Tongue (tissue), 3 donors: ENCODE measurements at places on chromosomes 2 and 18. TPM values are rescaled to one million over a fixed set of nuclear protein-coding genes. Genes with fewer than 3 reads are reported as not detected.
A peak's percentile ranks its signal among the peaks of the same experiment; 100 is the strongest.

GRCh38 chr18:70384181-70384790, 95.4 kb downstream of the SOCS6 start:
- no peak for DNase-seq

DNA sequence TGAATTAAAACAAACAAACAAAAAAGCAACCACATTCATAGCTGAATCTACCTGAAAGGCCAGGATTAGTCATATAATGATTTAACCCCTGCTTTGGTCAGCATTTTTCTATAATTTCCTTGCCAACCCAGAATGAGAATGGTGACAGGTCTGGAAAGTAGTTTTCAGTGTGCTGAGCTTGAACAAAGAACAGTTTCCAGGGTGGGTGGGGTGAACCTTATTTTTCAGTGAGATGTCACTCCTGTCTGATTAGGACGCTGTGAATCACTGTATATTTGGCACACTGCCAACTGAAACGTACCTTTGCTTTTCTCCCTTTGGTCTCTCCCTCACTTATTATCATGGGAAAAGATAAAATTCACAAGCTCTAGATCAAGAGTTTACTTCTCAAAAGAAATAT, 35.0 kb upstream of the DSC1 start:
- DNase-seq: no peak

GRCh38 chr18:23416298-23416697, 36.8 kb upstream of the RIOK3 start:
- DNase-seq: no peak

- DNase-seq: no peak
Observed at GRCh38 chr2:230602562-230603230, 109.9 kb upstream of the CAB39 start.

DNA sequence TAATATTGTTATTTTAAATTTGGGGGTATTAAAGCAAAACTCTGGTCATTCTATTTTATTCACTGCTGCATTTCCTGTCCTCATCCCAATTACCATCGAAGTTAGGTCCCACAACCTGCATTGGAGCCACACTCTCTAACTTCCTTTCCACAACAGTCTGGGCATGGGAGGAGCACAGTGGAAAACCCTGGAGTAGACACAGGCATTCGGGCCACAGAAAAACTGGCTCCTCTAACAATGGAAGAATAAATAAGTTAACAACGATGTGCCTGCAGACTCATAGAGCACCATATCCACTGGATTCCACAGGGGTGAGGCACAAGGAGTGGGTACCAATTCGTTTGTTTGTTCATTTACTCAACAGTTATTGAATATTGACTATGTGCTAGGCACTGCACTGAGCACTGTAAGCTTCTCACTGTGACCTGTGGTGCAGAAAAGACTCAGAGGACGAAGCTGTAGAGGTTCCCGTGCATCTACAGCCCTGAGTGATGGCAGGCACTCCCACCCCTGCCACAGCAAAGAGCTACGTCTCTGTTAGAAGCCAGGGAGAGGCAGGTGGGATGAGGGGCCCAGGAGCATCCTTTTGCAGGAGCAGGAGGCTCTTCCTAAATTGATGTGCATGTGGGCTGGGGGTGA, 154.2 kb upstream of the PGAP1 start:
- no peak for DNase-seq

- DNase-seq: no peak
Observed at GRCh38 chr2:1049691-1050090, 99.0 kb downstream of the SNTG2 start.

DNA sequence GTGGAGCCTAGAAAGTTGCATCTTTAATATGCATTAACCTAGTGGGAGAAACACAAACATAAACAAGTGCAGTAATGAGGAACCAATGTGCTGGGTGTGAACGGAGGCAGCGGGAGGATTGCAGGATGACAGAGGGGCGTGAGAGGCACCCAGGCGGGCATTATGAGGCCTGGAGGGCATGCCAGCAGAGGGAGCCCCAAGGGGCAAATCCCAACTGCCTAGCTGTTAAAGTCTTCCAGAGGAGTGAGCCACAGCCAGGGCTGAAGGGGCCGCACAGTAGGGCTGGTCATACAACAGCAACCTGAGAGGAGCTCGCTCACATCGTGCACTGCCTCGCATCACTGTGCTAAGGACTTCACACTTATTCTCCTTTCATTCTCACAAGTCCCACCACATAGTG, 13.3 kb upstream of the PRELID3A start:
- no peak for DNase-seq

GRCh38 chr2:212228743-212229171, 309.8 kb downstream of the ERBB4 start:
- DNase-seq: no peak

DNA sequence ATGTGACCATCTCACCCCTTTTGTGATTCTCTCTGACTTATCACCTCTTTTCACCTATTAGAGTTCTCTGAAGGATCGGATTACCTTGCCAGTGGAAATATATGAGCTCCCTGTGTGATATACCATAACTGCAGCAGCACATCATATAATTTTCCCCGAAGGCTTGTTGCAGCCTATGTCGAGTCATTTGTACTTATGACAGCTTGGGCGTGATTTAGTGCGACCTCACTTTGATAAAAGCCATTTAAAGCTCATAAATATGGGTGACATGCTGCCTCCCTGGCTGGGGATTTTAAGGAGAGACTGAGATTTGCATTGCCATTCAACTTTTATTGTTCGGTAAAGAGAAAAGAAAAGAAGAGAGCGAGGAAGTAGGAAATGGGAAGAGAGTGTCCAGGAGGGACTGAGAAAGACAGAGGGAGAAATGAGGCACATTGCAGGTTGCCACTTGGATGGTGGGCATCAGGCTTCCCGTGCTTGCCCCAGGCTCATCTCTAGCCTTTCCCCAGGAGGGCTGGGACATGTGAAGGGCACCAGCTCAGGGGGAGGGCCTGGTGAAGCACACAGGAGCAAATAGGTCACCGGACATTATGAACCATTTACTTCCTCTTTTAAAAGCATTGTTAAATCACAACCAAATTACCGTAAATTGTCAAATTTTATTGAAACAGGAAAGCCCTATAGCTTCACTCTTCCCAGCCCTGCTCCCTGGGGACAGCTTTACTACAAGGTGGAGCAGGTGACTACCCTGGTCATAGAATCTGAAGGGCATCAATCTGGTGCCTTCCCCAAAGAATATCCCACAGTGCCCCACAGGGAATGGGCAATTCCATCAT, 161.3 kb downstream of the SETBP1 start:
- no peak for DNase-seq

- DNase-seq: no peak
Observed at GRCh38 chr2:214310319-214310718, 100.5 kb upstream of the VWC2L start.

GRCh38 chr18:22933966-22934423, 867 bp downstream of the RBBP8 start:
- no peak for DNase-seq

- DNase-seq: no peak
Observed at GRCh38 chr2:31354837-31355236, 59.7 kb downstream of the XDH start.

DNA sequence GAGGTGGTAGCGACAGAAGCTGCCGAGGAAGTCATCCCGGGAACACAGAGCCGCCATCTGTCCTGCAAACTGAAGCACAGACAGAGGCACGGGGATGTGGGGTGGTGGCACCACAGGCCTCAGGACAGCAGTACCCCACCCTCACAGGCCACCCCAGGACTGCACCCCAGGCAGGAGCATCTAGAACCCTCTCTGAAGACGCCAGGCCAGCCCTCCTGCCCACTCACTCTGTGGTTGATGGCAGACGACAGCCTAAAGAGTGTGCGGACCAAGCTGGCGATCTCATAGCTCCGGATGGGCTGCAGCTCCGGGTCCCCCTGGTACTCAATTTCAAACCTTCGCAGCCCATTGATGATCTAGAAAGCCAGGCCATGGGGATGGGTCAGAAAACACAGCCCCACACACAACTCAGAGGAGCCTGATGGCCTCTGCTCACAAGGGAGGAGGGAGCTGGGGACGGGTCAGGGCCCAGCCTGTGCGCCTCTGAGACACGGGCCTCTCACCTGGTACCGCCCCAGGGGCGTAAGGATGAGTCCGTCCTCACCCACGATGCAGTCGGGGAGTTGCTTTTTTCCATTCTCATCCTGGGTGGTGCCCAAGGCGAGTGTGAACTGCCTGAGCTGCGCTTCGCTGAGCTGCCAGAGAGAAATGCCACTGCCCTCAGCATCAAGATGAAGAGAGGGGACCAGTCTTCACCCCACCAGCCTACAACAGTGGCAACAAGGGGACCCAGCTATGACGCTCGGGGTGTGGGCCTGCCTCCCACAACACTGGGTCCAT, 8.1 kb upstream of the CCDC74B start:
- no peak for DNase-seq

GRCh38 chr2:226300196-226300886, 499.3 kb downstream of the IRS1 start:
- no peak for DNase-seq

DNA sequence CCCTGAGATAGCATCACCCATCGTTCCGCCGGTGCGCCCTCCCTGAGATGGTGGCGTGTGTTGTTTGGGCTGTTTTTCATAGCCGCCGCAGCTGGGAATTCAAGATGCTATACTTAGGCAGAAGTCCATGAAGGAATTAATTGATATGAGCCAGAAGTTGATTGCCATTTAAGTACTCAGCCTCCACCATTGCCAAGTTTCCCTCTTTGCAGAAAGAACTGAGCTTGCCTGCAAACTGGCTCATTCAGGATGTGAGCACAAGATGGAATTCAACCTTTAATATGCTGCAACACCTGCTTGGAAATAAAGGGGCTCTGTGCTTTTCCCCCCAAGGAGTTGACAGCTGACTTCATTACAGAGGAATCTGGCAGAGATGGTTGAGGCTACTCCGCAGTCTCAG, 295.5 kb downstream of the ZNF521 start:
- DNase-seq: no peak

GRCh38 chr2:189293164-189293563, 113.6 kb upstream of the COL5A2 start:
- DNase-seq: no peak

DNA sequence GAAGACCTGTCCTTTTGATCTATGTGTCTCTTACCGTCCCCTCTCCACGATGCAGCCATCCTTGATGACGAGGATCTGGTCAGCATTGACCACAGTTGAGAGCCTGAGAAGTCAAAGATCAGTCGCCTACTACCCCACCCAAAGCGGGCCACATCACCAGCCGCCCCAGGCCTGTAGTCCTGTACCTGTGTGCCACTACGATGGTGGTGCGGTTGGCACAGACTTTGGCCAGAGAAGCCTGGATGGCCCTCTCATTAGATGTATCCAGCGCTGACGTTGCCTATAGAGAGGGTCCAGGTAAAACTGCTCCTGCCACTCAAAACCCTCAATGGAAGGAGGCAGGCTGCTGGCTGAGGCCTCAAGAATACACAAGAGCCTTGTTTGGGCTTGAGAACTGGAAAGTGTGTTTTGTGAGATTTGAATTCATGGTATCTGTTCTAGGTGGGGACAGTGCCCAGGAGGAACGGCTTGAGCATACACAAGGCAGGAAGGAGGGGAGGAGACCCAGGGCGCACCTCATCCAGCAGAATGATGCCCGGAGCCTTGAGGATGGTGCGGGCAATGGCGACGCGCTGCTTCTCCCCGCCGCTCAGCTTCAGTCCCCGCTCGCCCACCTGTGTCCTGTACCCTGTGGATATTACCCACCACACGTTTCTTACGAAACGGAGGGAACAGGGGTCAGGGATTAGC, 3.8 kb downstream of the ZFAND2B start:
- DNase-seq: no peak

DNA sequence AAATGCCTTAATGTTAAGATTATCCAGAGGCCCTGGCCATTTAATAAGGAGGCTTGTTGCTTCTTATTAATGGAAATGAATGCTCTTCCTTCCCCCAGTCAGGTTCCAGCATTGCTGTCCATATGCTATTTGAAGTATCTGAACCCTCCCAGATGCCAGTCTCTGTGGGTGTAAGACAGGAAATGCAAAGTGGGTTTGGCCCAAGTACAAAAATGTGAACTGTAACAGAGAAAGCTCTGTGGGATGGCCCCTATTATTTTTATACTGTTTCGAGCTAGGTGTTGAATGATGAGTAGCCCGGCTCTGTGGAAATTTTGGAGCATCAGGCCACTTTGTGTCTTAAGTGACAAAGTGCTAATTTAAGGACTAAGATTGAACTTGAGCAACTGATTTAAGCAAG, 141.0 kb downstream of the UXS1 start:
- peak; percentile 58 for DNase-seq

GRCh38 chr2:73812635-73813034, 16.1 kb upstream of the STAMBP start:
- no peak for DNase-seq

- DNase-seq: peak; percentile 87
Observed at GRCh38 chr2:224778474-224778877, 62.3 kb upstream of the CCDC195 start.

- DNase-seq: no peak
Observed at GRCh38 chr2:20232837-20233207, 7.9 kb upstream of the SDC1 start.

DNA sequence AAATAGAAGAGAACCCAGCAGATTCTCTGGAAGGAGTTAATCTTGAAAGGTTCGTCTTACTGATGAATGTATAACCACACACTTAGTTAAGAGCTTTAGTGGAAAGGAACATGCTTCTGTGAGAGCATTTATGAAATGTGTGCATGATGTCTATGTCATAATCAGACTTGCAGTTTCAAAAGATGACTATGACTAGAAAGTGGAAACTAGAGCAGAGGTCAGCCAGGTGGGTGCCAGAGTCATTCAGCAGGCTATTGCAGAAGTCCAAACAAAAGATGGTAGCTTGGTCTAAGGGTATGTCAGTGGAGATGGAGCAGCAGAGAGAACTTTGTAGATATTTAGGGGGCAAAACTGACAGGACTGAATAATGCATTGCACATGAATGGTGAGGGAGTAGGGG, 825.8 kb downstream of the DCC start:
- DNase-seq: no peak

- peak; percentile 82 for DNase-seq
Observed at GRCh38 chr18:111306-112014, 46.9 kb upstream of the USP14 start.

GRCh38 chr18:73728657-73729056, 419.0 kb downstream of the FBXO15 start:
- DNase-seq: no peak

DNA sequence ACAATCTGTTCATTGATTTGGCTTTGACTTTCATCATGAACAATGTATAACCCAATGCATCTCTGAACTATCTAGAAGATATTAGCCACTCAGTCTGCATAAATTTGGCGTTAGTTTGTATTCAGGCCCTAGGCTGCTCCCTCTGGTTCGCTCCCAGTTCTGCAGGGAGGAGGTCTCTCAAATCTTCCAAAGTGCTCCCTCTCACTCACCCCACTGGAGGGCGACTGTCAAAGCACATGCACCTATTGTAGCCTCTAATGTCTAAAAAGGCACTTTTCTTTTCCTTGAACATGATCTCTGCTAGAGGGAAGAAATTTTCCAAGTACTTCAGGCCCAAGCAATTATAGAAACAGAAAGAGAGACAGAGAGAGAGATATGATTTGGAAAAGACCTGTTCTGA, 291.5 kb downstream of the TDRD15 start:
- no peak for DNase-seq

Gene MEP1B
- total RNA-seq: 0.10 TPM

Gene DLGAP1
- 4.4 TPM for total RNA-seq

Gene KCNE4
- total RNA-seq: 6.7 TPM

Gene PXDN
- total RNA-seq: 189 TPM

Gene FZD7
- total RNA-seq: 27.1 TPM

Gene C1QL2
- not detected for total RNA-seq

Gene COL3A1
- 6,407 TPM for total RNA-seq

Gene EPB41L3
- total RNA-seq: 50.1 TPM

Gene C2orf74
- 19.8 TPM for total RNA-seq

Gene ZEB2
- total RNA-seq: 161 TPM

Gene CFAP65
- total RNA-seq: not detected

Gene PLB1
- 2.4 TPM for total RNA-seq

Gene NLRC4
- 1.7 TPM for total RNA-seq

Gene STARD6
- total RNA-seq: not detected

Gene PRSS56
- total RNA-seq: 0.82 TPM

Gene LCT
- not detected for total RNA-seq
